ENCODE measurements at places on chromosomes 5 and 9.

- DNase-seq = no peak
These were observed 22.9 kb upstream of the HMGCS1 start for GRCh38 chr5:43336159-43336558.

DNA sequence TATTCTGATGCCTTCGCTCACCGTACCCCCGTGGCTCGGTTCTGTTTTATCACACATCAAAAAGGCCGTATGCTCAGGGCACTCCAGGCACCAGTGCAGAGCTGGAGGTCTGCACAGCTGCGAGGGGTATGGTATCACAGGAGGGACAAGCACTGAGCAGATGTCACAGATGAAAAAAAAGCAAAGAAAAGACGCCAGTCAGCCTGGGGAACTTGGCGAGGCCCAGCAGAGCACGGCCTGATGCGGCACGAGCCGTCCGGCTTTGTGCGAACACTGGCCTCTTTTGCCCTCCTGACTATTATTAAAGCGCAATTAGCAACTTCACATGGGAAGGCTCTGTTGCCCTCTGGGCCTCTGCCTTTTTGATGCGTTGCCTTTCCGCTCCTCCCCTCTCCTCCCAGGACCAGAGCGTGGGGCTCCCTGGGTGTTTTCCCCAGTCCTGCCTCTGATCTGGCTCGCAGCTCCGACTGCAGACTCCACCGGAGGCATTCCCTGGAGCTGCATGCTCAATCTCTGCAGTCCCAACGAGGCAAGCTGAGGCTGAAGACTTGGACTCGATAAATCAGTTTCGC is 44.4 kb downstream of the AK8 start:
- DNase-seq = no peak

DNA sequence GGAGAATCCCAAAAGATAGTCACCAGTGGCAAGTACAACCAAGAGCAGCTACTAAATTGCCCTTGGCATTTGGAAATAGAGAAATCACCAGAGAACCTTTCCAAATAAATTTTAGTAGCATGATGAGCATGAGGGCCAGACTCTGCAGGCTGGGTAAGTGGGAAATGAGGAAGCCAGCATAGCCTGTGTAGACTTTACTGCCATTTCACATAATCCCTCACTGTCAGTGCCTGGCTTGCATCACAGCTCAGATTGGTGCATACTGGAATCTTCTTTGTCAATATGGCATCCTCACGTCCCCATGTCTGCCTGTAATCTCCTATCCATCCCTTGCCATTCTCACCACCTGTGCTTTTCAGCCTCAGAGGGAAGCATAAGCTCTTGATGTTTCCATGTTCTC is 14.5 kb downstream of the GRAMD2B start:
- no peak for DNase-seq

DNA sequence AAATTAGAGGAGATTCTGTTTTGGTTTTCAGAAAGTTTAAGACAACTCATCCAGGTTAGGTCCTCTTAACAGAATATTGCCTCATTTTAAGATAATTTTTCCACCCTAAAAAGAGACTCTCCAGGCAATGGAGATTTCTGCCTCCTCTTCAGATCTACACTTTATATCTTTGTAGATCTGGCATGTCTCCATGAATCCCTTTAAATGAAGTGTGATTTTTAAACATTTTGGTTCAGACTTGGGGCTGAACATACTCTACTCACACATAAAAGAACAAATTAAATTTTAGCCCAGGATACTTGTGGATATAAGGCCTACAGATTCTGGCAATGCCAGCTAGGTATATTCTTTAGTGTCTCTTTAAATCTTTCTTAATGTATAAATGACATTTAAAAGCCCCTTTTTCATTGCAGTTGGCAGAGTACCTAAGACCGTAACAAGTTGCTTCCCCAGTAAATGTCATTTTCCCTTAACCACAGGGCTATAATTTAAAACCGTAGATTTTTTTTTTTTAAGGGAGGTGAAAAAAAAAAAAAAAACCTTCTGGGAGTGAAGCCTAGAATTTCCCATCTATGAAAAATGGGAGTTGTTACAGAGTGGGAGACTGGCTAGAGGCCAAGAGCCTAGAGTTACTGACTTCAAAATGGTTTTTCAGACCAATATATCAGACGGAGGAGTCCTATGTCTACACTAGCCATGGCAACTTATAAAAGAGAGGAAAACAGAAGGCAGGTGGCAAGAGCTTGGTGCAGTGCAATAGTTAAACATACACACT is 207.8 kb upstream of the TARS1 start:
- DNase-seq = no peak

GRCh38 chr9:13450723-13451122 is 171.2 kb upstream of the MPDZ start:
- DNase-seq = no peak

All from GM23338 (cell line).